GM12878 (cell line): ENCODE measurements at places on chromosomes 1 and 21. TPM values are rescaled to one million over a fixed set of nuclear protein-coding genes. Genes with fewer than 3 reads are reported as not detected.
A peak's percentile ranks its signal among the peaks of the same experiment; 100 is the strongest.

TNNT2 gene
- total RNA-seq = not detected in 2 replicates

DNA sequence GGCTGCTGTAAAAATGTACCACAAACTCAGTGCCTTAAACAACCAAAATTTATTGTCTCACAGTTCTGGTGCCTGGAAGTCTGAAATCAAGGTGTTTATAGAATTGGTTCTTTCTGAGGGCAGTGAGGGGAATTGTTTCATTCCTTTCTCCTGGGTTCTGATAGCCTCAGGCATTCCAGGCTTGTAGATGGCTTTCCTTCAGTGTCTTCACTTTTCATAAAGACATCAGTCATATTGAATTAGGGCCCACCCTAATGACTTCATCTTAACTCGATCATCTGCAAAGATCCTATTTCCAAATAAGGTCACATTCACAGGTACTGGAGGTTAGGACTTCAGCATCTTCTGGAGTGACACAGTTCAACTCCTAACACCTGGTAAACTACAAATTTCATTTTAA, 15.0 kb downstream of the CDKN2C start:
- no peaks in the 10 kb centered on the region for H3K36me3 ChIP-seq
- no peaks in the 10 kb centered on the region for H3K27me3 ChIP-seq
- no peak overlapping the region for H3K27ac ChIP-seq
- peaks cover 6% of the 10 kb centered on the region; the same call in 1 of the 2 replicates for H3K4me1 ChIP-seq
- DNase-seq = no peak

DNA sequence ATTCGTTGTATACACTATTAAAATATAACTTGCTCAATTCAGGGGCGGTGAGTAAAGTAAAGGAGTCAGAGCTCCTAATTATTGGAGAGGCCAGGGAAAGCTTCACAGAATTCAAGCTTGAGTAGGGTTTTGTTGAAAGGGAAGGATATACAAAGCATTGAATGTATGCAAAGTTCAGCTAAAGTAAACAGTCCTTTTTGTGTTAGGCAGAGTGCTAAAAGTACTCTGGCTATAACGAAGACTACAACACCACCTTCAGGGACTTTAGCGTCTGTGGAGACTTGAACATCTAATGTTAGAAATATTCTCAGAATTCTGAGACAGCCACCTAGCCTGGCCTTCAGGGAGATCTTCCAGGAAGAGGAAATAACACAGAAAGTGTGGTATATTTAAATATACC, 1.1 kb downstream of the FALEC start:
- no peaks in the 10 kb centered on the region for H3K27me3 ChIP-seq
- peak overlapping the region; percentile 74 for H3K4me3 ChIP-seq
- no peak overlapping the region for H3K27ac ChIP-seq
- DNase-seq = no peak
- H3K36me3 ChIP-seq = no peaks in the 10 kb centered on the region

SPATA46 gene
- not detected in 2 replicates for total RNA-seq

- no peak overlapping the region for H3K4me3 ChIP-seq
- H3K27ac ChIP-seq = no peak overlapping the region
- DNase-seq = no peak
- peaks cover 40% of the 10 kb centered on the region for H3K4me1 ChIP-seq
- no peaks in the 10 kb centered on the region for H3K36me3 ChIP-seq
- H3K27me3 ChIP-seq = no peaks in the 10 kb centered on the region
Observed at GRCh38 chr1:160465123-160465522, 57.9 kb downstream of the SLAMF6 start.

GRCh38 chr1:208834381-208835096, 590.4 kb upstream of the PLXNA2 start:
- DNase-seq = no peak
- no peak overlapping the region for H3K27ac ChIP-seq
- H3K4me1 ChIP-seq = no peaks in the 10 kb centered on the region
- no peak overlapping the region for H3K4me3 ChIP-seq

DNA sequence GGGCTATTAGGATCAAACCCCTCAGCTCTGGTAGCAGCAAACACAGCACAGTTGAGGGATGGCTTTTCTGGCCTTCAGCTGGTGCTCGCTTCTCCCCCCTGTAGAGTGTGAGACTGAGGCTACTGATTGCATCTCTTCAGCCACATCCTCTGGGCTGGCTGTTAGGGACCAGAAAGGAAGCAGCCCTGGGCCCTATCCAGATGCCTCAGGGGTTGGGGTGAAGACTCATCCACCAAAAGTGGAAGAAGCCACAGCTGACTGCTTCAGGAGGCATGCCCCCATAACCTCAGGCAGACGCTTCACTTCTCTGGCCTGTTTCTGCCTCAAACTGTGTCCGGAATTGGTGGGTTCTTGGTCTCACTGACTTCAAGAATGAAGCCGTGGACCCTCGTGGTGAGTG, 6.2 kb upstream of the TMEM200B start:
- DNase-seq = no peak
- no peaks in the 10 kb centered on the region for H3K4me1 ChIP-seq
- H3K4me3 ChIP-seq = no peak overlapping the region
- H3K27ac ChIP-seq = no peak overlapping the region

GRCh38 chr1:213858581-213858980, 129.2 kb upstream of the PROX1 start:
- no peak overlapping the region for H3K4me3 ChIP-seq
- no peaks in the 10 kb centered on the region for H3K27me3 ChIP-seq
- DNase-seq = no peak
- no peaks in the 10 kb centered on the region for H3K36me3 ChIP-seq
- no peaks in the 10 kb centered on the region for H3K4me1 ChIP-seq

DNA sequence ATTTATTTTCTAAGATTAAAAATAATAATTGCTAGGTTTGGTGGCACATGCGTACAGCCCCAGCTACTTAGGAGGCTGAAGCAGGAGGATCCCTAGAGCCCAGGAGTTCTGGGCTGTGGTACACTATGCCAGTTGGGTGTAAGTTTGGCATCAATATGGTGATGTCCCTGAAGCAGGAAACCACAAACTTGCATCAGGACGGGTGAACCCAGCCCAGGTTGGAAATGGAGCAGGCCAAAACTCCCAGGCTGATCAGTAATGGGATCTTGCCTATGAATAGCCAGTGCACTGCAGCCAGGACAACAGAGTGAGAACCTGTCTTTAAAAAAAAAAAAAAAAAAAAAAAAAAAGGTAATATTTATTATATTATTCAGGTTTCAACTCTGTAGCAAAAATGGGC, 92.4 kb upstream of the PGD start:
- no peaks in the 10 kb centered on the region for H3K27me3 ChIP-seq
- H3K4me3 ChIP-seq = no peak overlapping the region
- no peaks in the 10 kb centered on the region; the same call in 1 of the 2 replicates for H3K4me1 ChIP-seq

ATP1A2 gene
- total RNA-seq = not detected in 2 replicates

FCRL1 gene
- 0.85 and 0.90 TPM in 2 replicates for total RNA-seq

ANKRD35 gene
- total RNA-seq = 0.08 TPM in 1 of 2 replicates, not detected in the other

- peaks cover 12% of the 10 kb centered on the region for H3K4me1 ChIP-seq
- DNase-seq = no peak
- no peak overlapping the region for H3K27ac ChIP-seq
- no peaks in the 10 kb centered on the region for H3K36me3 ChIP-seq
- H3K27me3 ChIP-seq = no peaks in the 10 kb centered on the region
Observed at GRCh38 chr1:89649783-89650182, 16.9 kb downstream of the LRRC8C start.

IGSF8 gene
- 23.0 and 24.7 TPM in 2 replicates for total RNA-seq

GRCh38 chr21:15442743-15443469, 286.9 kb upstream of the USP25 start:
- no peak overlapping the region for H3K4me3 ChIP-seq
- H3K4me1 ChIP-seq = peaks cover 13% of the 10 kb centered on the region; the same call in 1 of the 2 replicates
- H3K27ac ChIP-seq = no peak overlapping the region
- DNase-seq = no peak
- no peaks in the 10 kb centered on the region for H3K27me3 ChIP-seq

GRCh38 chr1:118334506-118334905, 149.5 kb upstream of the SPAG17 start:
- H3K4me1 ChIP-seq = no peaks in the 10 kb centered on the region
- DNase-seq = no peak
- H3K36me3 ChIP-seq = no peaks in the 10 kb centered on the region

DNA sequence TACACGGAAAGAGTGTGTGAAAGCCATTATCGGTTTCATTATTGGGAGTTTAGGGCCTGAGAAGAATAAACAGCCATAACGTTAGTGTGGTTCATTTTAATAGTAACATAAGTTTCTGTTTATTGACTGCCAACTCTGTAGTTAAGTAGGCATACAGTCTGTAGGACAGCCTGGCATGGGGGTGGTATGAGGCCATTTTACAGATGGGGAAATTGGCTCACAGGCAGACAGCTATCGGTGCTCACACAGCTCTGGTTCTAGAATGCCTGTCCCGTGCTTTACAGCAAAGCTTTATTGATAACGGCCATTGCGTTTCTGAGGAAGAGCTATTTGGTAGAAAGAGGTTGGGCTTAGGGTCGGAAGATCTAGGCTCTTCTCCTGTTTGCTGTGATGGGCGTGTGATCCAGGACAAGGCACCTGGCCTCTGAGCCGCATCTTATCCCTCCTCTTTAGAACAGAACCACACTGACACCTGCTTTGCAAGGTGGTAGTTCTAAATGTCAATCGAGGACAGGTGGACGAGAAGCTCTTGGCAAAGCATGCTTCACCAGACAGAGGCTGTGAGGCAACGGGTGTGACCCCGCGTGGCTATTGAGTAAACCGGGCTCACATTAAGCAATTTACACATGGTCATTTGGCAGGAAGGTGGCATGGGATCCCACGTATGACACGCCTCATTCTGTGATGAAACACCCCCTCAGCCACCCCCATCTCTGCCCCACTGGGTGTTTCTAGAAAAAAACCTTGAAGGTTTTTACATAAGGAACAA, 14.9 kb downstream of the ETS2 start:
- no peak overlapping the region for H3K4me3 ChIP-seq
- peaks cover 26% of the 10 kb centered on the region for H3K36me3 ChIP-seq
- no peaks in the 10 kb centered on the region for H3K4me1 ChIP-seq
- no peak overlapping the region for H3K27ac ChIP-seq
- DNase-seq = no peak

ARTN gene
- total RNA-seq = 1.8 and 2.9 TPM in 2 replicates

DNA sequence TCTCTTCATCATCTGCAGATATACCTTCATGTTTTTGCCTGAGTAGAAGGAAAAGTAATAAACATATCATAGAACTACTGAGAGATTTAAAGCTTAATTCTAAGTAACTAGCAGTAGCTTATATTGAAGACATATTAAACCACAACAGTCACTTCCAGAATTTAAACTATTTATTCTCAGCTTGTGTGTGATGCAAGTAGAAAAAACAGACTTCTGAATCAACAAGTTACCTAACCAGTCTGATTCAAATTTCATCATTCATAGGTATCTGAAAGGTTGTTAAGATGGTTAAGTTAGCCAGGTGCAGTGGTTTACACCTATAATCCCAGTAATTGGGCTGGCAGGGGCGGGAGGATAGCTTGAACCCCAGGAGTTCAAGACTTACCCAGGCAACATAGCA, 41.9 kb downstream of the SPAG17 start:
- no peak overlapping the region for H3K27ac ChIP-seq
- H3K4me1 ChIP-seq = no peaks in the 10 kb centered on the region
- no peaks in the 10 kb centered on the region for H3K36me3 ChIP-seq
- no peaks in the 10 kb centered on the region for H3K27me3 ChIP-seq
- no peak overlapping the region for H3K4me3 ChIP-seq
- DNase-seq = no peak

- no peak overlapping the region for H3K27ac ChIP-seq
- no peak overlapping the region for H3K4me3 ChIP-seq
- no peak for DNase-seq
- H3K27me3 ChIP-seq = no peaks in the 10 kb centered on the region
- H3K4me1 ChIP-seq = peaks cover 5% of the 10 kb centered on the region
Observed at GRCh38 chr1:202521886-202522285, 173.4 kb downstream of the PPP1R12B start.
